ENCODE measurements at places on chromosomes 3 and 15. TPM values are rescaled to one million over a fixed set of nuclear protein-coding genes. Genes with fewer than 3 reads are reported as not detected.

Gene PPP1R14D
- total RNA-seq, result not detected

Gene C3orf18
- 12.2 TPM for total RNA-seq

Gene MESP2
- total RNA-seq, result not detected

Gene MCCC1
- total RNA-seq, result 43.5 TPM

Gene GOLIM4
- total RNA-seq, result 33.8 TPM

Gene PRICKLE2
- total RNA-seq, result 121 TPM

Gene CD96
- not detected for total RNA-seq

Gene GP9
- not detected for total RNA-seq

Gene FBXW12
- 2.8 TPM for total RNA-seq

Gene NANOGP8
- total RNA-seq, result not detected

Gene ZDHHC19
- total RNA-seq, result not detected

Gene GALK2
- total RNA-seq, result 80.8 TPM

Gene KCNMB3
- 9.7 TPM for total RNA-seq

Measured in parietal lobe (tissue), 2 donors.